ENCODE measurements at places on chromosomes 2 and 18. TPM values are rescaled to one million over a fixed set of nuclear protein-coding genes. Genes with fewer than 3 reads are reported as not detected.

Gene G6PC2
- polyA plus RNA-seq = not detected

DNA sequence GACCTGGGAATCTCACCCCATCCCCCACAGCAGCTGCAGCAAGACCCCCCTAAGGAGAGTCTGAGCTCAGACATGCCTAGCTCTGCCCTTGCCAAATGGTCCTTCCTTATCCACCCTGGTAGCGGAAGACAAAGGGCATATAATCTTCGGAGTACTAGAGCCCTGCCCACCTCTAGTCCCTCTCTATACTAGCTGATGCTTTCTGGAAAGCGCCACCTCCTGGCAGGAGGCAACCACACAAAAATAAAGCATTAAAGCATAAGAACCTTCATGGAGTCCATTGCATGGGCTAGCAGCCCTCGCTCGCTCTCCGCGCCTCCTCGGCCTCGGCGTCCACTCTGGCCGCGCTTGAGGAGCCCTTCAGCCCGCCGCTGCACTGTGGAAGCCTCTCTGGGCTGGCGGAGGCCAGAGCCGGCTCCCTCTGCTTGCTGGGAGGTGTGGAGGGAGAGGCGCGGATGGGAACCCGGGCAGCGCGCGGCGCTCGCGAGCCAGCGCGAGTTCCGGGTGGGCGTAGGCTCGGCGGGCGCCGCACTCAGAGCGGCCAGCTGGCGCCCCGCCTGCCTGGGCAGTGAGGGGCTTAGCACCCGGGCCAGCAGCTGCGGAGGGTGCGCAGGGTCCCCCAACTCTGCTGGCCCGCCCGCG lies 941.2 kb downstream of the SUCLG1 start:
- no peak for DNase-seq

DNA sequence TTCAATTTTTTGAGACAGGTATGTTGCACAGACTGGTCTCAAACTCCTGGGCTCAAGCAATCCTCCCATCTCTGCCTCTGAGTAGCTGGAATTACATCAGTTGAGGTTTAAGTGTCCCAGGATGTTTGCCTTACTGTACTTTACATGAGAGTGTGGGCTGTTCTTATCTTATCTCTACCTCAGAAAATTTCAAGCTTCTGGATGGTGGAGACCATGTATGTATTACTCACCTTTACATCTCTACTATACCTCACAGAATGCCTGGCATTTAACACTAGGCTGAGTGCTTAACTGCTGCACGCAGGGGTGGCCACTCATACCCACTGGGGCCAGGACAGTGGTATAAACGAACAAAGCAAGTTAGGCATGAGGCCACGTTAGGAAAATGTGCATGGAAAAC lies 272.0 kb upstream of the RAB12 start:
- DNase-seq = no peak

GRCh38 chr2:113248997-113249770 lies 29.5 kb downstream of the PAX8 start:
- no peak for DNase-seq

DNA sequence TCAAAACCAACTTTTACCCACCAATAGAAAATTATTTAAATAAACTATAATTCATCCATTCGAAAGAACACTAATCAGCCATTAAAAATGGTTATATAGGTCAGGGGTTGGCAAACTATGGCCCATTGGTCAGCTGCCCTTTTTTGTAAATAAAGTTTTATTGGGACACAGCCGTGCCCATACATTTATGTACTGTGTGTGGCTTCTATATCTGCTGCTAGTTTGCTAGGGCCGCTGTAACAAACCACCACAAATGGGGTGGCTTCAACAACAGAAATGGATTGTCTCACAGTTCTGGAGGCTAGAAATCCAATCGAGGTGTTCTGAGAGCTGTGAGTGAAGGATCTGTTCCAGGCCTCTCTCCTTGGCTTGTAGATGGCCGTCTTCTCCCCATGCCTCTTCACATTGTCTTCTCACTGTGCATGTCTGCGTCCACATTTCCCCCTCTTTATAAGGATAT lies 7.0 kb upstream of the TXNDC2 start:
- no peak for DNase-seq

GRCh38 chr2:20130821-20131645 lies 79.6 kb upstream of the LAPTM4A start:
- no peak for DNase-seq

- no peak for DNase-seq
Observed at GRCh38 chr2:163345795-163346573, 389.8 kb downstream of the FIGN start.

GRCh38 chr18:79680100-79680879 lies 687 bp downstream of the CTDP1 start:
- no peak for DNase-seq

DNA sequence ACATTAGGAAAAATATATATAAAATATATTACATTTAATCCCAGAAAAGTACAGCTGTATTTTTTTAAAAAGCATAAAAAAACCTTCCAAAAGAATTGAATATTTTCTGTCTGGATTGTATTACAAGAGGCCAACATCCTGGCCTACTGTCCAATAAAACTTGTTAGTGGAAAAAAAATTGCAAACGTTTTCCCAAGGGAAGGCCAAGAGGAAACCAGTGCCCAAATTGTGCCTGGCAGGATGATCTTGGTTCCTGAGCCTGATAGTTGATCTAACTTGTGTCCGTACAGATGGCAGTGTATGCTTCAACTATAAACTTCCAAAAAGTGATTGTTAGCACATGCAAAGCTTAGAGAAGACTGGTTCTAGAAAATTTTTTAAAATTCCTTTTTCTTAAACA lies 90.6 kb upstream of the LPIN2 start:
- DNase-seq = no peak

Gene IL1B
- 0.47 TPM for polyA plus RNA-seq

Gene UGT1A10
- polyA plus RNA-seq = not detected

GRCh38 chr2:227608561-227609338 lies 5.9 kb downstream of the SCYGR3 start:
- no peak for DNase-seq

Gene DTNA
- 21.3 TPM for polyA plus RNA-seq

- DNase-seq = no peak
Observed at GRCh38 chr2:170462433-170463205, 252.5 kb upstream of the SP5 start.

- no peak for DNase-seq
Observed at GRCh38 chr2:24429197-24430074, 61.6 kb upstream of the NCOA1 start.

- DNase-seq = no peak
Observed at GRCh38 chr2:212997526-212998020, 153.8 kb downstream of the IKZF2 start.

GRCh38 chr2:241092677-241093076 lies 9.4 kb downstream of the MTERF4 start:
- no peak for DNase-seq

GRCh38 chr2:144461308-144461766 lies 58.6 kb downstream of the ZEB2 start:
- DNase-seq = no peak

DNA sequence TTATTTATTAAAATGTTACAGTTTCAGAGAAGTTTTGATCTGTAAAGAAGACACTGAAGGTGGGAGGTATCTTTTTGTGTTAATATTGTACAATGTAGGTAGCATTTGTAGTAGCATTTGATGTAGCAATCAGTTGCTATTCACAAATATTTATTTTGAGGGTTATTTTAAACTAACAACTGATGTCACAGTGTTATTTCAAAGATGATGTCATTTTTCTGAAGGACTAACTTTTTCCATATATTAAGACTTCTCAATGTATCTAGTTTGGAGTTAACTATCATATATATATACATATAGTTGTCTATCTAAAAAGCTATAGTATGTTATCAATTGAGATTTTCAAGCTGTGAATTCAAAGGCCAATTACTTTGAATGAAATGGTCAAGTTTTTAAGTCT lies 1003.3 kb downstream of the DSC3 start:
- DNase-seq = no peak

DNA sequence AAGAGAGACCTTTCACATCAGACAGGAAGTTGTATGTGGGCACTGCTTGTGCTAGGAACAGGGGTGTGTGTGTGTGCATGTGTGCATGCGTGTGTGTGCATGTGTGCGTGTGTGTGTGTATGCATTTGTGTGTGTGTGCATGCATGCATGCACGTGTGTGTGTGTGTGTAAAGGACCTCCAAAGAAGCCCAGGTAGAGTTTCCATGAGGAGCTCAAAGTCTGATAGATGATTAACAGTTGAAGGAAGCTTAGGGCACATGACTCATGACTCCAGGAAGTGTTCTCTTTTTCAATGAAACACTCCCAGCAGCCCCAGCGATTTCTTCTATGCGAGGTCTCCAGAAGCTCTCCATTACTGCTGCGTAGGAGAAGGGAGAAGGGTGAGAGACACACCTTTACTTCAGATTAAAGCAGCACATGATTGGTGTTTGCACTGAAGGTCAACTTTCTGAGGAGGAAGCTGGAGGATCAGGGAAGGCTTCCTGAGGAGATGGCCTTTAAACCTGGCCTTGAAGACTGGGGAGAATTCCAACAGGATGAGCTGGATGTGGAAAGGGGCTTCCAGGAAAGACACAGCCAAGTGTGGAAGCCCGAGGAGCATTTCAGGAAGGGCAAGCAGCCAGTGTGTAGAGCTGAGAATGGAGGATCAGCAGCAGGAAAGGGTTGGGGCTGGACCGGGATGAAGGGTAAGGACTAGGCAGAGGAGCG lies 77.7 kb downstream of the SMAD4 start:
- DNase-seq = no peak

Gene TRPM8
- 0.36 TPM for polyA plus RNA-seq

- no peak for DNase-seq
Observed at GRCh38 chr18:65415098-65415497, 335.7 kb upstream of the CDH7 start.

Gene ARPC2
- polyA plus RNA-seq = 264 TPM

- DNase-seq = no peak
Observed at GRCh38 chr2:30981510-30981909, 156.7 kb downstream of the GALNT14 start.

Gene CCBE1
- 35.6 TPM for polyA plus RNA-seq

Gene SERPINB12
- polyA plus RNA-seq = not detected

- no peak for DNase-seq
Observed at GRCh38 chr2:97662386-97662894, 1.4 kb downstream of the ACTR1B start.

- no peak for DNase-seq
Observed at GRCh38 chr2:122384768-122385333, 629.4 kb downstream of the TSN start.

DNA sequence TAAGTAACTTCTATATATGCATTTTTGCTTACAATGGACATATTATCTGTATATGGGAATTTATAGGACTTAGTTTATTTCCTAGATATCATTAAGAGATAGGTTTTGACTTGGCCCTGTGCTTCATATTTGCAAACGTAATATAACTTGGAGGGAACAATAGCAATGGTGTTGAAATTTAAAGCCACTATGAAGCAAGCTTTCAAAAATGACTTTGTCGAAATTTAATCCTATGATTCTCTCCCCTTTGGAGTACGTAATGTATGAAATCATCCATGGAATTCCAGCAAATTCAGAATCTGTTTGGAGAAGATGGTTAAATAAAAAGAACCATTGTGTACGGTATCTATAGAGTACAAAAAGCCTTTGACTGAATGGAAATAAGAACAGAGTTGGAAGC lies 486.3 kb downstream of the ARHGAP15 start:
- DNase-seq = no peak

- DNase-seq = no peak
Observed at GRCh38 chr2:229096409-229097066, 174.5 kb downstream of the PID1 start.

DNA sequence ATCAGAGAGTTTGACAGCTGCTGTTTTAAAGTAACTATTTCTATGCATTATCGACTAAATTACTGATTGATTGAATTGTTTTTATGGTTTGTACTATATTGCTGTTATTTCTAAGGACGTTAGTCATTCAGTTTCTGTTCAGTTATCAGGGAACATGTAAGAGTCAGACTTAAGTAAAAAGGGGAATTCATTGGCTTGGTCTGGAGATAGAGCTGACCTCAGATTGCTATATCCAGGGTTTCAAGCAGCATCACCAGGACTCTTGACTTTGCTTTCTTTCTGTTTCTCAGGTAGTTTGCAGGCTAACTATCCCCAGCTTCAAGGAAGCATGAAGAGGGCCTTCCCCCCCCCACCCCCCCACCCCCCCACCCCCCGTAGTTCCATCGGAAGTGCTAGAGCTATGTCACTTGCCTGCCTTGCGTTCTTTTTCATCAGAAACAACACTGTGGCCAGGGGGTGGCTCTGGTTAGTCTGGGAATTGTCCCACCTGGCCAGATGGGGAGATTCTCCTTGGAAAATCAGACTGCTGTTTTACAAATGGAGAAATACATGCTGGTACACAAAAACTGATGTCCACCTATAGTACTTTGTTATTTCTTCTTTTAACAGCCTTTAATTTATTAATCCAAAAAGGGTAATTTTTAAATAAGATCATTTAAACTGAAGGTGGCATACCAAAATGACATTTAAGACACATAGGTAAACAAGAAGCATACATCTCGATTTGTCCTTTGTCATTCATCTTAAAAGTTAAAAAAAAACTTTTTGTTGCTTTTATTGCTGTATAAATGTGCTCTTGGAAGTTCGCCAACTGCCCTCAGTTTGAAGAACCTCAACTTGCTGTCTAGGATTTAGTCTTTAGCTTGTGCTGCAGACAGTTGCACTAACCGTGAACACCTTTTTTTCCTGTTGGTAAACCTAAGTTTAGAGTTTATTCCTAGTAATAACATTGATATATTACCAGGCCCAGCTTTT lies 9.4 kb downstream of the SMAD4 start:
- no peak for DNase-seq

DNA sequence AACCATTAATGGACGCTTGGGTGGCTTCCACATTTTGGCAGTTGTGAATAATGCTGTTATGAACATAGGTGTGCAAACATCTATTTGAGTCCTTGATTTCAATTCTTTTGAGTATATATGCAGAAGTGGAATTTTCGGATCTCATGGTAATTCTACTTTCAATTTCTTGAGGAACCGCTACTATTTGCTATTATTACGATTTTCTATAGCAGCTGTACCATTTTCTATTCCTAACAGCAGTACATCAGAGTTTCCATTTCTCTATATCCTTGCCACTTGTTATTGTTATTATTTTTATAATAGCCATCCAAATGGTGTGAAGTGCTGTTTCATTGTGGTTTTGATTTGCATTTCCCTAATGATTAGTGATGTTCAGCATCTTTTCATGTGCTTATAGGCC lies 69.5 kb downstream of the KIF5C start:
- DNase-seq = no peak

Gene ZDBF2
- polyA plus RNA-seq = 9.9 TPM

Measured in left renal cortex interstitium (tissue), 4 donors.